ENCODE measurements at places on chromosomes 16 and 17. TPM values are rescaled to one million over a fixed set of nuclear protein-coding genes. Genes with fewer than 3 reads are reported as not detected.

The EFCAB5 gene
- 2.1 TPM for total RNA-seq

The ZNF319 gene
- total RNA-seq = 3.7 TPM

- no peaks in the 10 kb centered on the region for H3K36me3 ChIP-seq
- DNase-seq = no peak
- peaks cover 3% of the 10 kb centered on the region for H3K27me3 ChIP-seq
- H3K4me1 ChIP-seq = peaks cover 25% of the 10 kb centered on the region
- H3K27ac ChIP-seq = no peak overlapping the region
- no peak overlapping the region for H3K4me3 ChIP-seq
Measured at GRCh38 chr17:78343187-78343542, 16.7 kb downstream of the SOCS3 start.

GRCh38 chr16:88063211-88063773 is 112.1 kb downstream of the BANP start:
- no peaks in the 10 kb centered on the region for H3K36me3 ChIP-seq
- no peaks in the 10 kb centered on the region for H3K4me1 ChIP-seq
- no peaks in the 10 kb centered on the region for H3K27me3 ChIP-seq

- H3K27me3 ChIP-seq = no peaks in the 10 kb centered on the region
- H3K4me3 ChIP-seq = no peak overlapping the region
- DNase-seq = no peak
- H3K4me1 ChIP-seq = peaks cover 5% of the 10 kb centered on the region
- no peaks in the 10 kb centered on the region for H3K36me3 ChIP-seq
Measured at GRCh38 chr16:57603115-57604024, 25.1 kb upstream of the ADGRG1 start.

The CD79B gene
- total RNA-seq = 1,164 TPM

GRCh38 chr16:46650254-46650623 is 29.1 kb upstream of the SHCBP1 start:
- DNase-seq = no peak
- H3K27ac ChIP-seq = no peak overlapping the region
- no peak overlapping the region for H3K4me3 ChIP-seq
- H3K27me3 ChIP-seq = no peaks in the 10 kb centered on the region
- H3K36me3 ChIP-seq = no peaks in the 10 kb centered on the region

The ALOX12 gene
- total RNA-seq = not detected

Data from Karpas-422 (cell line).